ENCODE measurements at places on chromosomes 1 and 21. TPM values are rescaled to one million over a fixed set of nuclear protein-coding genes. Genes with fewer than 3 reads are reported as not detected.

GRCh38 chr1:29966526-29967045 is 730.3 kb downstream of the PTPRU start:
- no peak for DNase-seq

- peak; percentile 82 for DNase-seq
Observed at GRCh38 chr1:213474054-213474453, 423.0 kb downstream of the RPS6KC1 start.

DNA sequence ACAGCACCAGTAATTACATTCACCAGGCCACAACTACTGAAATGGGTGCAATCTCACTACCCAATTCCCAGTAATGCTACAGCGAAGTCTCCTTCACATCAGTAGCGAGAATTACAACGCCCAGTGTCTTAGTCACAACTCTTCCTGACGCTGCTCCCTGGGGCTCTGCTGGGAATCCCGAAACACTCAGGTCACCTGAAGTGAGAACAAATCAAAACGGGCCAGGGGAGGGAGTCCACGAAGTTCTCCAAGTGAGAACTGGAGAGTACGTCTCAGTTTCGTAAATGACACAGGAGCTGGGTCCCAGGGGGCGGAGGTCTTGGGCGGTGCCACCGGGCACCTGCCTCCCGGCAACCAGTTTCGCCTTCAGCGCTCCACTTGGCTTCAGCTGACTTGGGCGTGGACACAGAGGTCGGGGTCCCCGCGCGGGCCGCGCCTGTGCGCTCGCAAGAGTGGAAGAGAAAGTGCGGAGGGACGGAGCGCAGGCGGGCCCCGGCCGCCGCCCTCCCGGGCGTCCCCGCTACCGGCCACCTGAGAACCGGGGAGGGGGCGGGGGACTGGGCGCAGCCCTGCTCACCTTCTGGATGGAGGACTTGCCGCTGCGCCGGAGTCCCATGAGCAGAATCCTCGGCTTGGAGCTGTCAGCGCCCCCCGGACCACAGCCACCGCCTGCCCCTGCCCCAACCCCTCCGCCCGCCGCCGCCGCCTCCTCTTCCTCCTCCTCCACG is 575 bp downstream of the RRAGC start:
- DNase-seq, result peak; percentile 48

GRCh38 chr1:78760858-78761257 is 111.2 kb downstream of the IFI44 start:
- DNase-seq, result no peak

- DNase-seq, result no peak
Observed at GRCh38 chr1:157829711-157830110, 9.8 kb upstream of the FCRL1 start.

DNA sequence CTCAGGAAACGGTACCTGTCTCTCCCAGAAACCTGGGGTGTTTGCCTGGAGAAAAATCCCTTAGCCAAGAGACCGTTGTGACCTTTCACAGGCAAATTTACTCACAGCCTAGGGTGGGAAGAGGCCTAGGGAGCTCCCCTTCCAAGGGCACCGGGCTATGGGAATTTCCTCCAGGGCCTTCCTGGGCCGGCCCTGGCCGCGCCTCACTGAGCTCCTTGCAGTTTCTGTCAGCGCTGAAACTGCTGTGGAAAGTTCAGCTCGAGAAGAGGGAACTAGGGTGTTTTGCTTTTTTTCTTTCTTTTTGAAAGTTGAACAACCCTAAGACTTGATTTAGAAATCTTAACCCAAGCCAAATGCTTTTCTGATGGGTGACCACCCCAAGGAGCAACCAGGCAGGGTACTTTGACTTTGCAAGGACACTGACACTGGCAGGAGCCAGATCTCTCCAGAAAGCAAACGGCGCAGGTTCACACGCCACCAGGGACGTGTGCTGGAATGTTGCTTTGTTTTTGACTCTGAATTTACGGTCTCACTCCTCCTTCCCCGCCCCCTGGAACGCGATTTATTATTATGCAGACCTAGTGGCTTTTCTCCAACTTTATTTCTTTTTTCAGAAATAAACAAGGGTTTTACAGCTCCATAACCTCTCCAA is 229.6 kb upstream of the JUN start:
- DNase-seq, result peak; percentile 70

The PKNOX1 gene
- 8.2 TPM for total RNA-seq

DNA sequence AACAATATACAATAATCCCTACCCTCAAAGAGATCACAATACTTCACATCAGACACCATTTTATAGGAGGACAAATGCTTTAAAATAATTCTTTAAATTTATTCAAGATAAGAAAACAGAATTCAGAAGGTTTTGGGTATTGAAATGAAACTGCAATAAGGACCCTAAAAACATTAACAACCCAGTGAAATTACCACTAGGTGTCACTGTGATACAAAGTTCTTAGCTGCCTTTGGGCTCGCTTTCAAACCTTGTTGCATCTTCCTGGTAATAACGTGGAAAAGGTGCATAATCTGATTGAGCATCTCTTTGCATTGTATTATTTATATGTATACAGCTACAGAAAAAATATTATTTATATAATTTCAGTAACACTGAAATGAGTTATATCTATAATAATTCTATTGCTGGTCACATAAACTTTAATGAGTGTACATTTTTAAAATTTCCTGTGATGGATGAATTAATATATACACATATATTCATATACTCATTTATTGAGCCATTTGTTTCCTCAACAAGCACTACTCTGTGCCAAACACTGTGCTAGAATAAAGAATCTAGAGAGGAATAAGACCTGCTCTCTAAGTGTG is 185.2 kb downstream of the FAF1 start:
- peak; percentile 53 for DNase-seq

The TMIGD3 gene
- 24.3 TPM for total RNA-seq

- DNase-seq, result no peak
Observed at GRCh38 chr1:227949341-227949921, 1.7 kb upstream of the WNT9A start.

- no peak for DNase-seq
Observed at GRCh38 chr1:109866071-109866470, 44.6 kb upstream of the CSF1 start.

The PTPN22 gene
- total RNA-seq, result 3.1 TPM
